Activated T-helper 2 cell treated with anti-CD3 and anti-CD28 coated beads, Interferon-gamma antibody, Interleukin-2, Interleukin-4, amounts not matched to agents 10 μg/mL and 5 μg/mL and 100 μg/mL, durations not matched to agents 14 hours and 24 hours and 36 hours (primary cell): ENCODE measurements at places on chromosomes 2 and 18. TPM values are rescaled to one million over a fixed set of nuclear protein-coding genes. Genes with fewer than 3 reads are reported as not detected.

- DNase-seq, result no peak
Observed at GRCh38 chr18:40407909-40408308, 1547.1 kb upstream of the PIK3C3 start.

DNA sequence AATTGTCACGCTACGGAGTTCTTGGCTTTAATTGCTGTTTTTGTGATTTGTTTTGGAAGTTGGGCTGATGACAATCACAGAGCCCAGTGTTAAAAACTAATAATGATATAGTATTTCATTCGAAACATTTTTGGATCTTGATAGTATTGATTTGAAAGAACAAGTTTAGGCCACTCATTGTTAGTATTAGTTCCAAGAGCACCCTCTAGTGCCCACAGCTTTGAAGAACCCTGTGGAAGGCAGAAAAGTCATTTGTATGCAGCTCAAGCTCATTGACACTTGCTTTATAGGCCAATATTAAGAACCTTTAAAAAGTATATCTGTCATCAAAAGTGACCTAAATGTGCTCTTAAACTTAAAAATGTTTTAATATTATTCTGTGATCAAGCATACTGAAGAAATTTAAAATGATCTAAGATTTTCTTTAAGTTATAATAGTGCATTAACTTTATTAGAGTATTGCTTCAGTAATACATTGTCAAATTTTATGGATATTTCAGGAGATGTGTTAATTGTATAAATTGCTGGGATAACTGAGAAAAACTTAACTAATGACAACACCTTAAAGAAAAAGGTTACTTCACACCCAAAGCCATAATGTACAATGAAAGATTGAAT, 191.0 kb downstream of the GRB14 start:
- no peak for DNase-seq

DNA sequence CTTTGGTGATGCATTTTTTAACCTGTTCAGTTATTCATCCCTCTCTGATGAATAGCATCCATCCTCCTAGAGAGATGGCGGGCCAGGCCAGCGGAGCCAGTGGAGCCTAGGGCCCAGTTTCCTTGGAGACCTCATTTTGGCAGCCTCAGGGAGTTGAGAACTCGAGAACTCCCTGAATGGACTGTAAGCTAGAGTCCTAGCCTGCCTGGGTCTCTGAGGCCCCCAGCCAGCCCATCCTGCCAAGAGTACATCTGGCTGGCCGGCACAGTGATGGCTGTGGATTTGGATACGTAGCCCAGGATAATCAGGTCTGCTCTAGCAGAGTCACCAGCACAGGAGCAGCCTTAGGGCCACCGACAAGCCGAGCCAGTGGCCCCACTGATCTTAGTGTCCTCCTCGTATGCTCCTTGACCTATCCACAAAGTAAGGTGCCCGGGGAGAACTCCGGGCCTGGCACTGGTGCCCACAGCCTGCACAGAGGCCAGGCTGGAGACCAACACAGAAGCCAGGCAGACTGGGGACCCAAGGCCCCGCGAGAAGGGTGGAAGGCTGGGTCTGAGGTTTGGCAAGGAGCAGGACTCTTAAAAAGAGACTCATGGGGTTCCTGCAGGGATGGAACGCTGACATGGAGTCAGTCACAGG, 110.5 kb upstream of the MCFD2 start:
- DNase-seq, result no peak

The COL3A1 gene
- 0.16 and 0.43 TPM in 2 replicates for total RNA-seq

DNA sequence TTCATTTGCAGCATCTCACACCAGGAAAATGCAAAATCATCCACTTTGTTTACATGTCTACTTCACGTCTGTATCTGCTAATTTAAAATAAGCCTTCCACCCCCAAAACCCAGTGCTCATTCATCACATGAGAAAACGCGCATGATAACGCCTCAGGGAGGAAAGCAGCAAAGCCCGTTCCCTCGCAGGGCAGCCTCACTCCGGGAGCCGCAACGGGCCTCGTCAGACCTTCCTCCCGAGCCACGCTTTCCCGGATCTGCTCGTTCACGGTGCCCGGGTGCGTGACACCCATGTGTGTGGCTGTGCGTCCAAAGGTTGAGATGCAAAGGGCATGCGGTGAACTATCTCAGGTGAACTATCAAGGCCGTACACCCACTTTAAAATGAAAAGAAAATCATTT, 59.8 kb downstream of the NDUFA10 start:
- no peak for DNase-seq

The PDCD1 gene
- 42.0 and 44.7 TPM in 2 replicates for total RNA-seq
